Activated CD4-positive, alpha-beta T cell treated with anti-CD3 and anti-CD28 coated beads for 4 hours (primary cell): ENCODE measurements at places on chromosomes 1 and 21.
A peak's percentile ranks its signal among the peaks of the same experiment; 100 is the strongest.

DNA sequence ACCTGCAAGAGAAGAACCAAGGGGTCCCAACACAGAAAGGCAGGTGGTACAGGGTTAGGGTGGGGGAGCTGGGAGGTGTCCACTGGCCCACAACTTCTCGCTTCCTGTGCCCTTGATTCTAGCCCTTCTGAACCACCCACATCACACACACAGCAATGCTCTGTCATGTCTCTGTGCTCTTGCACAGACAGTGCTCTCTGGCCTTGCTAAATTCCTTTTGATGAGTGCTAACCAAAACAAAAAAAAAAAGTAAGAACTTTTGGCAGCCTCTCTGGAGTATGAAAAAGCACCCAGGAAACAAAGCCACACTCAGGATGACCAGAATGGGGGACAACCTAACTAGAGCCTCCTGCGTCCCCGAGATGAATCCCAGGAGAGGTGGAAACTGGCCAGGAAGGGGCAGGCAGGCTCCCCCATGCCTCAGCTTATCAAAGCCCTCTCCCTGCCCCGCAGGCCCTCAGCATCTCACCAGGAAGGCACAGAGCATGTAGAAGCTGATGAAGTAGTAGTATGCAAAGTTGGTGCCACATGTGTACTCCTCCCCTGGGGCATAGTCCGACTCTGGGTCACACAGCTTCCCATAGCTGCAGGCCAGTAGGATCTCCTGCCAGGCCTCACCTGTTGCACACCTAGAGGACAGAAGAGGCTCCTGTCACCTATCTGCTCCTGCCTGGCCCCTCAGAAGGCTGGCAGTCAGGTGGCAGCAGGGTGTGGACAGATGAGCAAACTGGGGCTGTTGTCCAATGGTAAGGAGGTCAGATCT lies 27.2 kb upstream of the KIF21B start:
- DNase-seq, result no peak

DNA sequence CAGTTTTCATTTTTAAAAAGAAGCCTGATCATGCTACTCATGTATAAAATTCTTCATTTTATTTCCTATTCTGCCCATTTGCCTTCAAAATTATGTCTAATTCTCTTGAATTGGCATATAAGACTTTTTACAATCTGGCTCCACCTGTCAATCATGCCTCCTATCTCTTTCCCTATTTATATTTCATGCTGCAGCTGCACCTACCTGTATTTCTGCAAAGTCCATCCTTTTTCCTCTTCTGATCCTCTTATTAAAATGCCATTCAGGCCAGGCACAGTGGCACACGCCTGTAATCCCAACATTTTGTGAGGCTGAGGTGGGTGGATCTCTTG lies 30.6 kb upstream of the UAP1 start:
- DNase-seq, result no peak

DNA sequence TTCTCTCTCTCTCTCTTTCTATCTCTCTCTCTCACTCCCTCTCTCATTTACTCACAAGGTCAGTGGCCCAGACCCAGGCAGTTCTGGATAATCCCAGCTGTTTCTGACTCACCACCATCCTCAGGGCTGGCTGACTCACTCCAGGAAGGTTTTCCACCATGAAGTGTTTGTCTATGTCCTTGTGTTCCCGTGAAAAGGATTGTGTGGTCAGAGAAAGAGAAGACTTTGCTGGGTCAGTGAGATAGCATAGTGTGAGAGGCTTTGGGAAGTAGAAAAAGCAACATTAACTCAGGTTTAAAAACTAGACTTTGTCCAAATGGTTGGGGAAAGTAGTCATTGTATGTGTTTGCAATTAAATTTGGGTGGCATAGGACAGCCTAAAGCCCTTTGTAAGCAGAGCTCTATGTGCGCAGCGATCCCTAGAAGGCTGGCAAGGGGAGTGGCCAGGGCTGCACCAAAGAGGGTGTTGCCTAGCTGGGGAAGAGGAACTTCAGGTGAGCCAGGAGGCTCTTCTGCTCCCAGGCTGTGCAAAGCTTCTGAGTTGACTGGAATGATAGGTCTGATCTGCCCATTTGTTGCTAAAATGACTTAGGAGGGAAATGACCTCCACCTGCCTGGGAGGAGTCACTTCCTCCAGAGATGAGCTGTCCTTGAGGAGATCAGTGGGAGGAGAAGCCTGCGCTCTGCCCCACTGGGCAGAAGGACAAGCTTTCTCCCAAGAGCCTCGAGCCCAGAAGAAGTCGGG lies 4.9 kb upstream of the CAPN2 start:
- no peak for DNase-seq

DNA sequence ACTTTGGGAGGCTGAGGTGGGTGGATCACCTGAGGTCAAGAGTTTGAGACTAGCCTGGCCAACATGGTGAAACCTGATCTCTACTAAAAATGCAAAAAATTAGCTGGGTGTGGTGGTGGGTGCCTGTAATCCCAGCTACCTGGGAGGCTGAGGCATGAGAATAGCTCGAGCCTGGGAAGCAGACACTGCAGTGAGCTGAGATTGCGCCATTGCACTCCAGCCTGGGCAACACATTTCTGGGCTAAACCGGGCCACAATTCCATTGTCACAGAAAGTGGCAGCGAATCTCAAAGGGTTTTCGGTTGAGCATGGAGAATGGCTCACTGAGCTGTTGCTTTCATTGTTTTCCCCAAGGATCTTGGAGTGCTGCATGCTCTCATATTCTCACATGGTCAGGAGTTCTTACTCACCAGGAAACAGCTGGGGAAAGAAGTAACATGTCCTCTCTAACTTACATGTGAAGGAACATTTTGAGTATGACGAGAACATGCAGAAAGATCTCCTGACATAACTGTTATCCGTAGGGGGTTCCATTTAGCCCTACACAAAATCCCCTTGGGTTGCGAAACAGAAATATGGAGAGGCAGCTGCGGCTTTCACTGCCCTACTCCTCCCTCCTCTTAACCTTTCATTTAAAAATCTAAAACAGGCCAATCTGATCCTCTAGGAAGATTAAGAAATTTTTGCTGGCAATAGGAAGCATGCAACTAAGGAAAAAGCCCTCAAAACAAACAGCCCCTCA lies 341.1 kb downstream of the PCP4 start:
- no peak for DNase-seq

- peak; percentile 72 for DNase-seq
Observed at GRCh38 chr1:87331365-87332241, 2.9 kb downstream of the LMO4 start.

- no peak for DNase-seq
Observed at GRCh38 chr21:14968821-14969220, 96.0 kb downstream of the NRIP1 start.
